ENCODE measurements at places on chromosomes 5 and 9.

DNA sequence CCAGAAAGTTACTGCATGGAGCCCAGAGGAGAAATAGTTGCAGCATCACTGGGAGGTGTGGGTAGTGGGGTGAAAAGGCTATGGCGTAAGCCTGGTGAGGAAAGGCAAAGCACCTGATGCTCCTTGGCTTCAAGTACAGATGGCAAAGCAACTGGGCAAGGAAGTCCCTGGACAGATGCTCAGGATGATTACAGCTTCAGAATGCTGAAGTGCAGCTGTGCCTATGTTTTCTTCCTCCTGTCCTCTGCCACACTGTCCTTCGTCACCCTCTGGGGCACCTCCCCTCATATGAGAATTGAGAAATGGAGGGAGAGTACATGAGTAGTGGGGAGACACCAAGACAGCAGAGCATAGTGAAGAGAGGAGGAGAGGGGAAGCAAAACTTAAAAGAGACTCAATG, 328.0 kb downstream of the PDE4D start:
- DNase-seq, result no peak

- no peak for DNase-seq
These were observed 159.8 kb downstream of the ZSWIM6 start for GRCh38 chr5:61491861-61492260.

- no peak for DNase-seq
These were observed 31.8 kb downstream of the AK8 start for GRCh38 chr9:132846109-132846917.

DNA sequence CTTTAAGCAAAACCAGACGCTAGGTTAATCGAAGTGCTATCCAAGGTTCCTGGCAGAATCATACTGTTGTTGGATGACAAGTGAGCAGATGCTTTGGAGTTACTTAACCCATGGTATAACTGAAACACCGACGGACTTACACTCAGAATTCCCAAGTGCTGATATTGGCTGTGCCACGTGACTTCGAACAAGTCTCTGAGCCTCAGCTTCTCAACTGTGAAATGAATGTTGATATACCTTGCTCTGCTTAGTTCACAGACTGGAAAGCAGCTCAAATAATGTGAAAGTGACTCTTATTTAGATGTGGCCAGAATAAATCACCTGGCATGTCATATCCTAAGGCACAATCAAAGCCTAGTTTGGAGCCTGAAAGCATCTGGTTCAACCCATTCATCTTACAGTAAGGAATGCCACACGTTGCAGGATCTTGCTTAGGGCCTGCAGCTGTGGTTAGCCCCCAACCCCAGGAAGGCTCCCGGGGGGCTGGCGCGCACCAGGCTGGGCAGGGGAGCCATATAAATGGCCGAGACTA, 759 bp downstream of the GEMIN5 start:
- DNase-seq, result no peak

DNA sequence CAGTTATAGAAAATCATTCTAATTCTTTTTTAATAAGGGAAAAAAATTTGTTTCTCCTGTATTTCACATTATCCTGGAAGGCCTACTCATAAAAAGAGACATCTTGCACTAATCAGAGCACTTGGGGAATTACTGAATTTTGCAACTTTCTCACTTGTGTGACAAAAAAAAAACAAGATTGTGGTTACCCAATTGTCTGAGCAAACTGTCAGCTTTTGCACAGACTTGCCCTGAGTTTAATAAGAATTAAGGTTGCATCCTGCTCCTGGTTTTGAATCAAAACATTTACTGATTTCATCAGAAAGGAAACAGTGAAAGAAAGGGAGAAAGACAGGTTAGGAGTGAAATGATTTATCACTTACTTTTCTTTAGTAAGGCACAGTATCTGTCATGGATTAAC, 10.6 kb upstream of the SH3RF2 start:
- DNase-seq, result no peak

GRCh38 chr9:133103183-133103986, 17.7 kb downstream of the RALGDS start:
- DNase-seq, result no peak

- no peak for DNase-seq
These were observed 28.0 kb upstream of the NPR3 start for GRCh38 chr5:32683125-32683524.

- DNase-seq, result no peak
These were observed 795 bp downstream of the NDUFAF2 start for GRCh38 chr5:60945813-60946187.

DNA sequence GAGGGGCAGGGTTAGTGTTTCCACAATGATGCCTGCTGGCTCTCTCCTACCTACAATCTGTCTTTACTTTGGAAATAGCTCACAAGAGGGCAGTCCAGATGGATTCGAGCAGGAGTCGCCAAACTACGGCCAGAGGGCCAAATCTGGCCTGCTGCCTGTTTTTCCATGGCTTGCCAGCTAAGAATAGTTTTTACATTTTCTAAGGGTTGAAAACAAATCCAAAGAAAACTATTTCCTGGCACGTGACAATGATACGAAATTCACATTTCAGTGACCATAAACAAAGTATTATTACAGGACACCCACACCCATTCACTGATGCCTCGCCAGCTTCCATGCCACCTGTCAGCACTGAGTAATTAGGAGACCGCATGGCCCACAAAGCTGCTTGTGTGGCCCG, 162.9 kb upstream of the WWC1 start:
- DNase-seq, result peak; percentile 24

DNA sequence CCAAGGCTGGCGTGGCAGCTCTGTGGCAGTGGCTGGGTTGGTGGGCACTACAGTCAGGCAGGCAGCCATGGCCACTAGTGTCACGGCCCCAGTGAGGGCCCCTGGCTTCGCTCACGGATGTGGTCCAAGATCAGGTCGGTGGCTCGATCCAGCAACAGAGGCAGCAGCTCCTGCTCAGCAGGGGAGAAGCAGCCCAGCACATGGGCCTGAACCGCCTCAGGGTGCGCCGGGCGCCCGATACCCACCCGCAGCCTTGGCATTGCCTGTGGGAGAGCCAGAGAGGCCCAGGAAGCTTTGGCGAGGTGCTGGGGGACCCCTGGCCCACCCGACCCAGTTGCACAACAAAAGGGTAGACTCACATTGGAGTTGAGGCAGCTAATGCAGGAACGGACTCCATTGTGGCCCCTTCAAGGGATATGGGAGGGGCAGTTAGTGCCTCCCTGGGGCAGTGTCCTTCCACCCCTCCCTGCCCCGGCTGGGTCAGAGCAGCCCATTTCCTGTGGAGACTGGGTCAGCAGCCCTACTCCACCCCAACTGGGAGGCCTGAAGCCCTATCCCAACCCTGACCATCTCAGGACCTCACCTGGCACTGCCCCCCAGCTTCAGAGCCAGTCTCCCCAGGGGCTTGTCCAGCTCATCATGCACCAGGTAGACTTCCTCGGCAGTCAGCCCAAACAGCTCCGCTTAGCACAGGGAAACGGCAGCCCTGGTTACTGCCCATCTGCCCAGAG, 1.3 kb downstream of the PTRH1 start:
- no peak for DNase-seq

- no peak for DNase-seq
These were observed 826 bp upstream of the PRDM9 start for GRCh38 chr5:23506329-23507236.

DNA sequence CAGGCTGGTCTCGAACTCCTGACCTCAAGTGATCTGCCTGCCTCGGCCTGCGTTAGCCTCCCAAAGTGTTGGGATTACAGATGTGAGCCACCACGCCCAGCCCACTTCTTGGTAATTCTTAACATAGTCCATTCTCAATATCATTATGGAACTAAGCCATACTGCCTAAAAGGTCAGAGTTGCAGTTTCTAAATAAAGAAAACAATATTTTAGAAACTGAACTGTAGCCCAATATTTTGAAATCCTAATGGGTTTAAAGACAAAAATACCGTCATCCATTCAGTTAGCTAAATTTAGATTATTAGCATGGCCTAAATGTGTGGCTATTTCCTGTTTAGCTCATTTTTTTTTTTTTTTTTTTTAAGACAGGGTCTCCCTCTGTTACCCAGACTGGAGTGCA, 99.5 kb downstream of the USP20 start:
- DNase-seq, result no peak

DNA sequence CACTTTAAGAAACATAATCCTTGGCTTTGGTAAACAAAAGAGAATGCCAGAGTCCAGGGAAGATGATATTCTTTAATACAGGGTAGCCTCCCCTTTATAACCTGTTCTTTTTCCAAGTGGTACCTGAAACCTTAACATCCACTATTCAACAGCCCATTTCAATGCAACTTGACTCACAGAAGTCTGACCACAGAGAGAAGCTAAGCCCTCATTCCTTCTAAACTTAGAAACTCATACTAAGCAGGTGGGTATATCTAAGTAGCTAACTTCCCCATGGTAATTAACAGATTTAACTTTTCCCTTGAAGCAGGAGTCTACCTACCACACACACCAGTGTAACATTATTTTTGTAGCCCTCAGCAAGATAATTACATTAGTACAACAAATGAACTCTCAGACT, 91.9 kb downstream of the CEMIP2 start:
- no peak for DNase-seq

GRCh38 chr5:101977729-101978345, 318.2 kb downstream of the SLCO4C1 start:
- no peak for DNase-seq

DNA sequence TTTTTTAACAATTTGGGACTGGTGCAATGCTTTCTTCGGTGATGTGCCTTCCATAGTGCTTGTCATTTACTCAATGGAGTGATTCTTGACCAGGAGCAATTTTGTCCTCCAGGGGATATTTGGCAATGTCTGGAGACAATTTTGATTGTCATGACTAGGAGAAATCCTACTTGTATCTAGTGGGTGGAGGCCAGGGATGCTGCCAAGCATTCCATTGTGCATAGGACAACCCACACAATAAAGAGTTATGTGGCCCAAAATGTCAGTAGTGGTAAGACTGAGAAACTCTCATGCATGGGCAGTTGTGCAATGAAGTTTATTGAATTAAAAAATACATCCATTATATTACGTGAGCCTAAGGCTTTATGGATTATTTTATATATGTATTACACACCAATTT, 70.5 kb downstream of the FOCAD start:
- DNase-seq, result no peak

- DNase-seq, result no peak
These were observed 4.2 kb downstream of the LECT2 start for GRCh38 chr5:135950611-135951010.

GRCh38 chr9:108047264-108047663, 557.7 kb upstream of the KLF4 start:
- DNase-seq, result no peak

GRCh38 chr5:123579410-123579809, 67.4 kb downstream of the CSNK1G3 start:
- DNase-seq, result no peak

- no peak for DNase-seq
These were observed 65.8 kb downstream of the NFIB start for GRCh38 chr9:14248149-14248548.

DNA sequence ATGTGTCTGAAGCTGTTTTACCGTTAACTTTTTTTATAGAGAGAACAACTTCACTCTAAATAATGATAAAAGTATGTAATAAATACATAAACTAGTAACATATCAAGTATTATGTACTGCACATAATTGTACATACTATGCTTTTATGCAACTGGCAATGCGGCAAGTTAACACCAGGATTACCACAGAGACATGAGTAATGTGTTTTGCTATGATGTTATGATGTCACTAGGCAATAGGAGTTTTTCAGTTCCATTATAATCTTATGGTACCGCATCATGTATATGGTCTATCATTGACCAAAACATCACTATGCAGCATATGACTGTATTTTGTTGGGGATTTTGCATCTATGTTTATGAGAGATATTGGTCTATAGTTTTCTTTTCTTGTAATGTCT, 326.4 kb upstream of the TARS1 start:
- DNase-seq, result no peak

- no peak for DNase-seq
These were observed 478.2 kb downstream of the SPATA31D1 start for GRCh38 chr9:82466616-82467260.

GRCh38 chr5:7478459-7478858, 82.5 kb downstream of the ADCY2 start:
- DNase-seq, result no peak

DNA sequence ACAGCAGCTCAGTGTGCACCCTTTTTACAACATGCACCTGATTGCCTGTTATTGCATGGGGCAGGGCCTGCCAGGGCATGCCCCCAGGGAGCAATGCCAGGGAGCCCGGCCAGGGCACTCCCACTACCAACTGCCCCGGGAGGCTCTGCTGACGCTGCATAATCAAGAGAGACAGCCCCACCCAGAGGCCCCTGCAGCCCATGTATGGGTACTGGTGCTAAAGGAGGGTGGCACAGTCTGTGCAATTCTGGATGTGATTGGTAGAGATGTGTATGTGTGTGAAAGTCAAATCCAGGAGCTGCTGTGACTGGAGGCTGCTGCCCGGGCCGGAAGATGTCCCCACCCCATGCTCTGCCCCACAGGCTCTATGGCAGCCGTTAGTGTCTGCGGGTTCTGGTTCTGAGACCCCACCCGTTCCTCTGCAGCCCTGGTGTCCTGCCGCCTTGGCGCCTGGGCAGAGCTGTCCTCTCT, 3.9 kb upstream of the NEURL1B start:
- DNase-seq, result no peak

GRCh38 chr5:10674582-10674981, 86.5 kb downstream of the DAP start:
- DNase-seq, result no peak

DNA sequence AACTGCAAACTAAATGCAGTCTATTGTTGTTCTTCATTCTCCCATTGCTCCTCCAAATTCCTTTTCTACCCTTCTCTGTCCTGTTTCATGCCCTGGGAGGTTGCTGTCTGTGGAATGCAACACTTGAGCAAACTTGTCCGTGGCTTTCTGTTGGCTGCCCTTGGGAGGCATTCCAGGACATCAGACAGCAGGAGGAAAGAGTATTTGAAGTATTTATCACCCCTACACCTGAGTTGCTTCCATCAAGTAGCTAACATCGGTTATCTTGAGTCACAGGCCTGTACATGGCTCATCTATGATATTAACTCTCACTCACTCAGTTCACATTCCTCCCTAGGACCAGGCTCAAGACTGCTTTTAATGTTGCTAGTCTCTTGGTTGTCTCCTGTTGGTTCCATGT, 803.4 kb upstream of the CDH6 start:
- DNase-seq, result no peak

- no peak for DNase-seq
These were observed 24.2 kb upstream of the CAMLG start for GRCh38 chr5:134714120-134714519.

DNA sequence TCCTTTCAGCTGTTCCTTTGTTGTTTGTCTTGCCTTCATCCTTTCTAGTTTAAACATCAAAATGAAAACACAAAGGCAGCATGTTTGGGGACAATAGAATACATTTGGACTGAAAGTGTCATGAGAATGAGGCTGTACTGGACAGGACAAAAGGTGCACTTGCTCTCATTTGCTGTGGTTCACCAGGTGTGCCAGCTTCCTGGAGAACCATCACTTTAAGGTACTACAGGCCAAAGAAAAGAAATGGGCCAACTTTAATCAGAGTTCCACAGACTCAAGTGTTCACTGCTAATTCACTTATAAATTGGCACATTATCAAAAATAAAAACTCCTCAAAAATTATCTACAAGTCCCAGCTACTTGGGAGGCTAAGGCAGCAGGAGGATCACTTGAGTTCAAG, 53.8 kb downstream of the ABHD17B start:
- no peak for DNase-seq

- no peak for DNase-seq
These were observed 257.7 kb upstream of the KLF9 start for GRCh38 chr9:70672161-70672649.

Measured in cerebellar nuclear complex (tissue), 1 donor.